ENCODE measurements at places on chromosomes 12 and 14.

GRCh38 chr14:61042220-61042619, 61.2 kb downstream of the SLC38A6 start:
- DNase-seq: no peak

- no peak for DNase-seq
These were observed 158.0 kb downstream of the KCNK10 start for GRCh38 chr14:88164906-88165534.

GRCh38 chr12:32489070-32489469, 89.7 kb downstream of the FGD4 start:
- DNase-seq: no peak

- no peak for DNase-seq
These were observed 39.1 kb downstream of the ERH start for GRCh38 chr14:69358966-69359365.

DNA sequence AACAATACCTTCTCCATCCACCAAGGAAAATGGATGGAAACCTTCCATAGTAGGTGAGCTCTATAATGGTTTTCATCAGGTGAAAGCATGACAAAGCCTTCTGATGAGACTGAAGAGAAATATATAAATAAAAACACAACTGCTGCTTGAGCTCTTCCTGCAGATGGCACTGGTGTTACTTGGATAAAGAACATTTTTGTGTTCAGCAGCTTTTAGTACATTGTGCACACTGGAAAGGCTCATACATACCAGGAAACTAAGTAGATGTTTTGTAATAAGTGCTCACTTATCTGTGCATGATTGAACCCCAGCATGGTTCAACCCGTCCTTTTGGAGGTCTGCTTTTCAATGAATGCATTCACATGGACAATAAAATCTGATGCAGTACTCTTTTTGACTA, 357.3 kb upstream of the MIS18BP1 start:
- DNase-seq: no peak

DNA sequence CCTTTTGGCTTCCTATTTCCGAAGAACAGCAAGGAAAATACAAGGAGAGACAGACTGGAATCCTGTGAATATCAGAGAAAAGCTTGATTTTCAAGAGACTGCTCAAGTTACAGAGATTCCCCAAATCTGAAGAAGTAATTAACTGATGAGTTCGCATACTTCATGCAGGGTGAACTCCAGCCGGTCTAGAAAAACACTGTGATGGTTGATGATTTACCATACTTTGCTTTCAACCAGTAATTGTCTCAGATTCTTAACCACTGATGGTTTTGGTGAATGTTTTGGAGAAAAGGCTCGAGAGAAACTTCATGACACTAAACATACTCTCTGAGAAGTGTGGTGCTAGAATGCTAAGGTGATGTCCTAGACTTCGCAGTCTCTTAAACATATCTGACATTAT, 4.4 kb upstream of the PLXNC1 start:
- no peak for DNase-seq

- no peak for DNase-seq
These were observed 137.2 kb upstream of the DNM1L start for GRCh38 chr12:32541754-32542374.

DNA sequence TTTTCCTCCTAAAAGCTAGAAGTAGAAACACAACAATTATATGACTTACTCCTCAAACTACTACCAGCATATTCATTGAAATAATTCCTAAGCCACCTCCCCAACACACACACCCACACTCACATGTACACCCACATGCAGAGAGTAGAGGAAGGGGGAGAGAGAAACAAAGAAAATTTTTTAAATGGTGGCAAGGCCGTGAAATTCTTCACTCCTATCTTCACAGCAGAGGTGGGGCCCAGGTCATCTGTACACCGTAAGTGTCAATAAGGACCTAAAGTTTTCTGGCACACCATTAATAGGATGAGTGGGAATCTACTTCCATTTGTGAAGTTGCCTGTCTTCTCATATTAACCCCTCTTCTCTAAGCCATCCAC, 73.9 kb upstream of the EGLN3 start:
- no peak for DNase-seq

DNA sequence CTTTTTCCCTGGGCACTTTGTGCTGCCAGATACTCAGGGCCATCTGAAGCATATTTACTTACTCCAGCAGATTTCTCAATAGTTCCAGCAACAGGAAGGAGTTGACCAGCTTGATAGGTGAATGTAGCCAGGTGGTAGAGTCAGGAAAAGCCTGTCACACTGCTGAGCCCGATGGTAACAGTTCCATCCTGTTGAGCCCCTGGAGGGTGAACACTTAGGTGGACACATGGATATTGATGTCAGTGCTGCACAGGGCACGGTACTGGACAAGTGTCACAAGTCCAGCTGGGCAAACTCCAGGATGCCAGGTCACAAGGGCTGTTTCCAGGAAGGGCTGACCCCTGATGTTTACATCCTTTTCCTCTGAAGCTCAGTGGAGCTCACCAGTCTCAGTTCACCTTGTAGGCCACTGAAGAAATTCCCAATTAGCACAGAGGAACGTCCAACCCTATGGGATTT, 2.3 kb upstream of the SMOC1 start:
- DNase-seq: no peak

- no peak for DNase-seq
These were observed 12.8 kb upstream of the PRKD1 start for GRCh38 chr14:29940482-29940881.

DNA sequence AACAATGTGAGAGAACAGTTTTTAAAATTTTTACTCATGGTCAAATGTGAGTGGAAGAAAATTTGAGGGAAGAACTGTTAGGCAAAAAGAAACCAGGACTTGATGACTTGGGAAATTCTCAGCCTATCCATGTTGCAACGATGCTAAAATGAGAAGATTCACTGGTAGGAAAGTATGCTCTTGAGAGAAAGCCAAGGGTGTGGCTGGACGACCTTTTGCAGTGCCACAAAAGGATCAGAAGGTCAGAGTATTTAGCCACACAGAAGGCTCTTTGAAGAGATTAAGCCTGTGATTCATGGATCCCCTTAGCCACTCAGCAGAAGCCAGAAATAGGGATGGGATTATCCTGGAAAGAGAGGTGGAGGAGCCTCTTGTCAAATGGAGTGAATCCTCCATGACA, 336.8 kb downstream of the LRIG3 start:
- no peak for DNase-seq

DNA sequence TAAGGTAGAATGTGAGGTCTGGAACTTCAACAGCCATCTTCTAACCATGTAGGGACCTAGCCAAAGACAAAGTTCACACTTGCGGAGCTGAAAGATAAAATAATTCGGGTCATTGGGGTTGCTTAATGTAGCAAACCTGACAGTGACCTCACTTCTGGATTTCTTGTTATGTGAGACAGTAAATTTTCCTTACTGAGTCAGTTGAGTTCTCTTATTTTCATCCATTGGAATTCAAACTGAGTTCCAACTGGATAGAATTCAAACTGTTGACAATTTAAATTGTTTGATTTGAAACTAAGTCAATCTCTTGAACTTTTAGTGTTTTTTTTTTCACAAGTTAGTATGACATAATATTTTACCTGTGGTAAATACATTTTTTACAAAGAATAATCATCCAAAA, 406.5 kb downstream of the ADAMTS20 start:
- DNase-seq: no peak

- no peak for DNase-seq
These were observed 339 bp downstream of the EDDM3B start for GRCh38 chr14:20768593-20768892.

DNA sequence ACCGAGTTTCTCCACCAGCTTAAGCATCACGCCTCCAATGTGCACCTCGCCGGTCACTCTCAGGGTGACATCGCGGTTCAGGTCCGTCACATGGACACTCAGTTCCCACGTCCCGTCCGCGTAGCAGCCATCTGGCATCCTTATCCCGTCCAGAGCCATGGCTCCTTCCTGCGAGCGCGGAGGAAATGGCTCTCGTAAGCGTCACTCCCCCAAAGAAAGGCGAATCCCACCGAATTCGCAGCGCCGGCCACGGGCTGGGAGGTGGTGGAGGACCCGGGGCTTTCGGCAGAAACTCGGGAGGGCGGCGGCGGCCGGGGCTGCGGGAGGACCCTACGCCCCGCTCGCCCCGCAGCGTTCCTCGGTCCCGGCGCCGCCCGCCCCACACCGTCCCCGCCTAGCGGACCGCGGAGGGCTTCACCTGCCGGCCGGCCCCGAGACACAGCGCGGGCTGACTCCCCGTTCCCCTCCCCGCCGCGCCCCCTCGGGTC, 396 bp downstream of the FERMT2 start:
- DNase-seq: peak; percentile 71

GRCh38 chr14:104305511-104306449, 167.4 kb downstream of the KIF26A start:
- DNase-seq: no peak

- DNase-seq: no peak
These were observed 276.6 kb downstream of the ACSS3 start for GRCh38 chr12:81354327-81354932.

- no peak for DNase-seq
These were observed 111.6 kb downstream of the BTG1 start for GRCh38 chr12:92034083-92034482.

DNA sequence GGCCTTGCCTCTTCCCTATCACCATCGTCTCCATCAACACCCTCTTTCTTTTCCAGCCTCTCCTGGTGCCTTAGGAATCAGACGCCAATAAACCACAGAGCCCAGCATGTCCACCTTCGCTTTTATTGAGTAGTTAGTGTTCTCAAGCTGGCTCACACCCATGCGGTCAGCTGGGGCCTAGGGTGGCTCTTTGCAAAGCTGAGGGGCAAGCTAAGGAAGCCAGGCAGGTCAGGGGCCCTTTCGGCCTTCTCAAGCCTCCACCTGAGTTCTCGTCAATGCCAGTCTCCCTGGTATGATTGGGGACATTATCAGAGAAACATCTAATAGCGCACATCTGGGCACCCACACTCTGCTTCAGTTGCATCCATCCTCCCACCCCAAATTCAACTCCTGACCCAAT, 737 bp upstream of the TEX52 start:
- DNase-seq: no peak

All from dermis blood vessel endothelial cell (primary cell).